ENCODE measurements at places on chromosomes 2 and 18.

DNA sequence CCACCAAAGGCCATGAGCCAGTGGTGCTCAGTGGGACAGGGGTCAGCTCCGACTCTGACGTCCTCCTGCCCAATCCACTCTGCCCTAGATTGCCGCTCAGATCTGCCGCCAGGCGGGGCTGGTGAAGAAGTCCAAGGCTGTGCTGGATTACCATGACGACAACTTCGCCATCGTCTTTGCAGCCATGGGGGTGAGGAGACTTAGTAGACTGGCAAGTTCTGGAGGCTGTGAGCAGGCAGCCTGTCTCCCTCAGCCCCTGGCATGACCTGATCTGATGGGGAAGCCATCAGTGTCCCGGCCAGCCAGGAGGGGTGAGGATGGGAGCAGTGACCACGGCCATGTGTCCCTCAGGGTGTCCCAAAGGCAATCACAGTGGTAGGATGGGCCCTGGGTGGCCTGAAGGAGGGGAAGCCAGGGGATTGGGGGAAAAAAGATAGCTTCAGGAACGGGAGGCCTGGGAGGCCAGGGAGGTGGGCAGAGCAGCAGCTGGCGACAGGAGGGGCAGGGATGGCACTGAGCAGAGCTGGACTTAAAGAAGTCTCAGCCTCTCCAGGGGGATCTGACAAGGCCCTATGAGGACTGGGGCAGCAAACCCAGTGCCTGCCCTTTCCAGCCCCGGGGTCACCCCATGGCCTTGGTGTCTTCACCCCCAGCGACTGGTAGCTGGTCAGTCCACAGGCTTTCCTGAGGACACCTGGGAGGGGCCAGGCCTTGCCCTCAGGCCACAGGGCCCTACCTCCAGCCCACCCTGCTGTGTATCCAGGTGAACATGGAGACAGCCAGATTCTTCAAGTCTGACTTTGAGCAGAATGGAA, 17.4 kb upstream of the ANKRD53 start:
- DNase-seq = no peak

DNA sequence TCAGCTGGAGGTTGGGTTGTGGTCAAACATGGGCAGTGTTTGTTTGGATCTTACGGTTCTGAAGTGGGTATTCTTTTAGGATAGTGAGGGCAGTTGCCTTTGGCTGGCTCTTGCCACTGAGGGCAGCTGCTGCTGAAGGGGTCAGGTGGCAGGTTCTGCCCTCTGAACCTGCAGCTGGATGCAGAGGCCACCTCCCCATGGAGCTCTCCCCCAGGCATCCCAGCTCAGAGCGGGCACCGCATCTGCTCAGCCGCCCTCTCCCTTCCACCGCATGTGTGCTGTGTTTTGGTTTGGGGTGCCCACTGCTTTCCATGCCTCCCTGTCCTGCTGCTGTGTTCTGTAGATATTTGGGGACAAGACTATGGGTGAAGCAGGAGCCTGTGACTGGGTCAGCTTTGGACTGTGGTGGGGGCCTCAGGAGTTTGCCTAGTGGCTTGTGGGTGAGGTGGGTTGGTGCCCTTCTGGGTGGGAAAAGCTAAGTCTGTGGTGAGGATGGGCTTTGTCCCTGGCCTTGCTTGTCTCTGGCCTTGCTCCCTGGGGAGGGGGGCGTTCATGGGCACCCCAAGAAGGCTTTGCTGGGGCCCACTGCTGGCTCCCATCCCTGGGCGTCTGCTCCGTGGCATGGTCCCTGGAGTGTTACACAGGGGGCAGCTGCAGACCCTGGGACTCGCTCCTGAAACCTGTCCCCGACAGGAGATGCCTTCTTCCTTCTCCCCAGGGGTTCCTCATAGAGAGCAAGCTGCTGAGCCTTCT, 28.5 kb downstream of the OTOF start:
- DNase-seq = no peak

DNA sequence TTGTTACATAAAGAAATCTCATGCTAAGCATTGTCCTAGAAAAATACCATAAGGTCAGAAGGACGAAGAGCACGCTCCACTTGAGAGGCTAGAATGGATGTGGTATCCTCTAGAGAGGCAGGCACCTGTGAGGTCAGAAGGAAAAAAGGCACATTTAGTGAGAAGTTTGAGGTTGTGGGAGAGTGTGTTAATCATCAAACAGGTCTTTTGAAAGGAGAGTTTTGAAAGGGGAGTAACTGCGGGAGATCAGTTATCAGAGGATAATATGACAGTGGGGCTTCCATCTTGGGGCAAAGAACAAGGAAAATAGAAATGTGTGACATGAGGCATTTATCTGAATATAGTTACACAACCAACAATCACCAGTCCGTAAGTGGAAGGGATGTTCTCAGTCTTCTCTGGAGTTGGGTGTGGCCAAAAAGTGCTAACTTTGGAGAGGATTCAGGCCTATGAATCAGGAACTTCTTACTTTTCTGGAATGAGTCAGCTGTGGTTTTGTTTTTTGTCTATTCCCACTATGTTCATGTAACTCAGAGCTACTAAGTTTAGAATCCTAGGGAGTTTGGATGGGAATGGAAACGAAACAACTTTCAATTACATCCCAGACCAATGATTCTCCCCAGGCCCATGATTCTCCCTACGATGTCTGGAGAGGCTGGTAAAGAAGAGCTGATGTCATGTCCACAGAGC, 451.4 kb upstream of the ST6GAL2 start:
- no peak for DNase-seq

DNA sequence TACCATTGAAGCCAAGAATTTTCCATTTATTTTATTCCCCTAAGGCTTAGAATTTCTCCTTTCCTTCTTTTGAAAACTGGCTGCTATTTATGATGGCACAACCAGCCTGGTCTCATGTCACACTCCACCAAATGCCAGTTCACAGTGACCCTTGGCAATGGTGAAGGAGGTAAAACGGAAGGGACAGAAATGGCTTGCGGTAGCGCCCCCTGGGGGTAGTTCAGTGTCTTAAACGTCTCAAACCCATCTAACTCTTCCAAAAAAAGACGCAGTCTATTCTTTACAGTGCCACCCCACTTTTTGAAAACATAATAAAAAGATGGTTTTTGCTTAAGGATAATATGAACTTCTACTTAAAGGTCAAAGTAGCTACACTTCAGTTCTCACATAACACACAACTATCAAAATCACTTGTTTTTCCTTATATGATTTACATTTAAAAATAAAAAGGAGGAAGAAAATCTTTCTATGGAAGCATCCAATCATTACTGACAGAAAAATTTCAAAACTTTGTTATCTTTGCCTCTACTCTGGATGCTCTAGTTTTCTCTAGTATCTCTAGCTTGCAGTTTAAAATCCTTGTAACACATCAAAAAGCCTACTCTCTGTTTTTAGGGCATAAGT, 28.0 kb downstream of the PNO1 start:
- DNase-seq = no peak

DNA sequence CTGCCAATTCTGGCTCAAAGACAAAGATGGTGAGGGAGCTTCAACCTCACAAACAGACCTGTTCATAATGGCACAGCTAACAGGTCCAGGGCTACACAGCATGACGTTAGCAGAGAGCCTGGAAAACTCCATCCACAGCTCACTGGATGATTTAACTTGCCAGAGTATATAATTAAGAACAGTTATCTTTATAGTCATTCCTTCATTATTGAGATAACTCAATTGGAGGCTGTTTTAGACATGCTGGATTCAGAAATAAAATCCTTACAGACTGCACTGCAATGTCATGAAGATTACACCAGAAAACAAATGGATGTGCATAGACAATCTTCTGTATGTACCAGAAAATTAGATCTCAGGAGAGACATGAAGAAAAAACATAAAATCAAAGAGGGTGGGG, 55.1 kb upstream of the LYPD1 start:
- no peak for DNase-seq

- no peak for DNase-seq
Observed at GRCh38 chr2:26993768-26994167, 23.3 kb downstream of the MAPRE3 start.

- DNase-seq = no peak
Observed at GRCh38 chr2:3040066-3040428, 337.6 kb downstream of the EIPR1 start.

- peak; percentile 21 for DNase-seq
Observed at GRCh38 chr2:106869512-106870275, 16.3 kb downstream of the ST6GAL2 start.

- no peak for DNase-seq
Observed at GRCh38 chr2:60094450-60094929, 459.0 kb downstream of the BCL11A start.

- DNase-seq = no peak
Observed at GRCh38 chr18:9379118-9379517, 44.5 kb downstream of the TWSG1 start.

GRCh38 chr2:85018049-85018447, 47.1 kb downstream of the KCMF1 start:
- no peak for DNase-seq

DNA sequence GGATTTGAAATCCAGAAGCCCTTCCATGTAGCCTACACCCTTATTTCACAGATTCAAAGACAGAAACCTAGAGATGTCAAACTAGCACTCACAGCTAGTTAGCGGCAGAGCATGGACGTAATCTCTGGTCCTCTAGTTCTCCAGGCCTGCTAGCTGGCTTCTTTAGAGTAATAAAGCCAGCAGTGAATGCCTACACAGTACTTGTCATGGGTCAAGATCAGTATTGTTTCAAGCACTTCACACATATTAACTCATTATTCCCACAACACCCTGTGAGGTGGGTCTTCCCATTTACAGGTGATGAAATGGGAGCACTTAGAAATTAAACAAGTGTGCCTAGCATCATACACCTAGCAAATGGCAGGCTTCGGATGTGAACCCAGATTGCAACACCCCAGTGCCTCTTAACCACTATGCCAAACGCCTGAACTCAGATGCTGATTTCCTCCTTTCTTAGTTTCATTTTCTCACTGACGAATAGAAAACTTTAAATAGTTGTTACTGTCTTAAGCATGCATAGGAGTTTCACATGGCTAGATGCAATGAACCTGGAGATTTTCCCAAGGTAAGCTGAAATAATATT, 14.5 kb upstream of the ZBTB14 start:
- no peak for DNase-seq

GRCh38 chr2:201021914-201022313, 49.6 kb downstream of the HYCC2 start:
- DNase-seq = no peak

DNA sequence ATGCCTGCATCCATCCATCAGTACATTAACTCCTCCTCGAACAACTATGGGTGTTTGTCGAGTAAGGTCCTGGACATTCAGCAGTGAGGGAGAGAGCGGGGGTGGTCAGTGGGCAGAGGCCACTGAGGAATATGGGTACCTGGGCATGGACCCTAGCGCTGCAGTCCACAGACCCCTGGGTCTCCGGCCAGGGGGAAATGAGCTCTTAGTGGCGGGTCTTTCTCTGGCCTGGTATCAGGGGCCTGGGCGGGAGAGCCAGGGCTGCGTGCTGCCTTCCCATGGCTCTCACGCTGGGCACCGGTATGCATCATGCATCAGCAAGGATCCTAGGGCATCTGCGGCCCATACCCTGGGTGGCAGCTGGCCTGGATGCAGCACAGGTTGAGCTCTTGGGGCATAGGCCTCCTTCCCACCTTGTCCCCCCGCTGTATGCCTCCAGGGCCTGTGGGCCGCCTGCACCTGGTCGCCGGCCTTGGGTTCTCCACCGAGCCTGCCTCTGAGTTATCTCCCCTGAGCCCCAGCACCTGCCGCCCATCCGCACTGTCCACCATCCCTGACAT, 1.3 kb upstream of the MOCOS start:
- DNase-seq = no peak

DNA sequence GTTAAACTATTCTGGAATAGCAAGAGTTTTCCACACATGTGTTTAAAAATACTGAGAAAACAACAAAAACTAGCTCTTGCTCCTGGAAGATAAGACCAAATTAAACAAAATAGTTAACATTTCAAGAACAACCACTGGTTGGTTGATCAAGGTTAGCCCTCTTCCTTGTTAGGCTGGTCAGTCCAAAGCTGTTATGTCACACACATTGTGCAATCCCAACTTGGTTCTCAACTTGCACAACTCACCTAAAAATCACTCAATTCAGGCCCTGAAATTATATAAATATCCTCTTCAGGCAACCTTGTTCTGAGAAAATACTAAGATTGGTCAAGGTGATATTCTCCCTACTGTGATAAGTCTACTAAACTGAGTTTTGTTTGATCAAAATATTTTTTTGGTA, 169.7 kb upstream of the LRP1B start:
- no peak for DNase-seq

GRCh38 chr2:126792186-126792585, 106.5 kb upstream of the TEX51 start:
- DNase-seq = no peak
